ENCODE measurements at places on chromosomes 5 and 9.
A peak's percentile ranks its signal among the peaks of the same experiment; 100 is the strongest.

- no peak for DNase-seq
These were observed 14.2 kb downstream of the HSPA9 start for GRCh38 chr5:138560971-138561370.

DNA sequence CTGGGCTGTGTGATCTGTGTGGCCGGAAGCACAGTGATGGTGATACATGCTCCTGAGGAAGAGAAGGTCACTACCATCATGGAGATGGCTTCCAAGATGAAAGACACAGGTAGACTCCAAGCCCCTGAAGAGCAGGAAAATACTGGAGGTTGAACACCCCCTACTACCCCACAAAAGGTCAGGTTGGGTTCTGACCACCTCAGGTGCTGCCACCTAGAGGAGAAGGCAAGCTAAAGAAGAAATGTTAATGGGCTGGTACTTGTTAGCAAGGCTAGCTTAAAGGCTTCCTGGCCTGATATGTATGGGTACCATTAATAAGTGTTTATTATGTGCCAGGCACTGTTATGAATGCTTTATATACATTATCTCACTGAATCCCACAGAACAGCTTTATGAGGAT is 11.7 kb downstream of the NIPAL4 start:
- DNase-seq: no peak

- DNase-seq: peak; percentile 48
These were observed 115.4 kb upstream of the SLC44A1 start for GRCh38 chr9:105128908-105129600.

GRCh38 chr9:4339357-4339756 is 39.5 kb upstream of the GLIS3 start:
- DNase-seq: peak; percentile 73

DNA sequence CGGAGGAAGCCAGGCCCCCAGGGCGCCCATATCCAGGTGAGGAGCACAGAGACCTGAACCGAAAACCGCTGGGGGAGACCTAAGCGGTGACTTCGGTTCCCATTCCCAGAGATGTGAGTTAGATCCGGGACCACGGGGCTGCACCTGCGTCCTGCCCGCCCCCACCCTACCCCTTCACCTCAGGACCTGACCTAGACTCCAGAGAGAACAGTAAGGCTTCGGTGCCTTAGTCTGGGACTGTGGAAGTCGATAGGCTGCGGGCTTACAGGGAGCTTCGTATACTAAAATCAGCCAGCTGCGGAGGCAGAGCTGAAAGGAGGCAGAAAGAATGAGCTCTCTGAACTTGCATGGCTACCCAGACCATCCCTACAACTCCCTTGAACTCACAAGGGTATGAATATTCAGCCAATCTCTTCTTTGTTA is 518 bp upstream of the FAM13B start:
- DNase-seq: peak; percentile 80

DNA sequence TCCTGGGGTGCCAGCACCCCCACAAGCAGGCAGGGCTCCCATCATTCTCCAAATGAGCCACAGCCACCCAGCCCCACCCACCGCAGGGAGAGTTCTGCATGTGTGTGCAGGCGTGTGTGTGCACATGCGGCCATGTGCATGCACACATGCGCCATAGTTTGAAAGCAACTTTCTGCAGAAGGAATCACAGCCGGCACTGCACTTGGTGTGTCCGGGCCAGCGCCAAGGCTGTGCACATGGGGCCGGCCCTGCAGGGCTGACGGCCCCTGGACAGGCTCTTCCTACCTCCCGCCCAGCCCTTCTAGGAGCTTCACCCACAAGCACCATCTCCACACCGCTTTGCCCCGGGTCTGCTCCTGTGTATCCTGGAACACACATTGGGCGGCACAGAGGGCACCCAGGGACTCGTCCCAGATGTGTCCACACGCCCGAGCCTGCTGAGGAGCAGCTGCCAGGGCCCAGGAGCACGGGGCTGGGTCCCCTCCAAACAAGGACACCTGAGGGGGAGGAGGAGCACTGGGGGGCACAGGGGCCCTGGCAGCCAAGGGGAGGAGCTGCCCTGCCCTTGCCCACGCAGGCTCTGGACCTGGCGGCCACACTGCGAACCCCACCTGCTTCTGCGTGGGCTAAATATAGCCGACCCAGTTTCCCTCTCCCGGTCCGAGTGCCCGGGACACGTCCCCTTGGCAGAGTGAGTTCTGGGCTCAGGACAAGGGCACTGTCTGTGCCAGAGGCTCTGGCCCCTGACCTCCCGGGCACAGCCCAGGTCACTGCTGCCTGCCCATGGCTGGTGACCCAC is 19.1 kb downstream of the TPPP start:
- DNase-seq: no peak

- no peak for DNase-seq
These were observed 213.7 kb downstream of the DRD1 start for GRCh38 chr5:175230299-175230698.

GRCh38 chr9:96567203-96567700 is 52.4 kb downstream of the CDC14B start:
- DNase-seq: peak; percentile 75

DNA sequence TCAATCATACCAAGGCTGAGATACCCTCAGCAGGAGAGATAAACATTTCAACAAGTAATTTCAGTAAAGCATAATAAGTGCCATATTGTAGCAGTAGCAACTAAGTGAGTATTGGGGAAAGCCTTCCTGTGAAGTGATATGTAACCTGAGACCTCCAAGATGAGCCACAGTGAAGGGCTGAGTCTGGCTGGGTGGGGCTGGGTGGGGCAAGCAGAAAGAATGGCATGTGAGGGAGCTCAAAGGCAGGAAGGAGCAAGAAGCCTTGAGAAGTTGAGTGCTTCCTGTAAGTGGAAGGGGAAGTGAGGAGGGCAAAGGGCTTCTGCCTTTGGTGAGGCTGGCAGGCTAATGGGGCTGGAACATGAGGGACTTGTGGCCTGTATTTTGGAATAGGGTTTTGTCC is 19.7 kb upstream of the ASTN2 start:
- peak; percentile 15 for DNase-seq

- DNase-seq: no peak
These were observed 54.9 kb upstream of the OSMR start for GRCh38 chr5:38790891-38791290.

GRCh38 chr5:134517553-134517952 is 7.9 kb upstream of the JADE2 start:
- DNase-seq: no peak

DNA sequence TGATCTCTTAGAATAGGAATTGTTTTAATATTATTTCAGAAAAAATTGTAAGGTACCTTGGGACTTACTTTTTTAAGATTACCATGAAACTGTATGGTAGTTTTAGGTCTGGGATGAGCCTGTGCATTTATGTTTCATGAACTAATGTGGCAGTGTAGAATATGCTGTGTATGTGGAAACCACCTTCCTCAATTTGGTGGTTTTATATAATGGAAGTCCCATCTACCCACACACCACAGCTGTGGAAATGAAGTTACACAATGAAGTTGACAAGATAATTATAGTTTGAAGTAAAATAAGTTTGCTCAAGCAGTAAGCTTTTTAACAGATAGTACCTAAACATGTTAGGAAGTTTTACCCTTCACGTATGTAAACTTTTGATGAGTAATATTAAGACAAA is 24.4 kb downstream of the WDR36 start:
- DNase-seq: no peak

DNA sequence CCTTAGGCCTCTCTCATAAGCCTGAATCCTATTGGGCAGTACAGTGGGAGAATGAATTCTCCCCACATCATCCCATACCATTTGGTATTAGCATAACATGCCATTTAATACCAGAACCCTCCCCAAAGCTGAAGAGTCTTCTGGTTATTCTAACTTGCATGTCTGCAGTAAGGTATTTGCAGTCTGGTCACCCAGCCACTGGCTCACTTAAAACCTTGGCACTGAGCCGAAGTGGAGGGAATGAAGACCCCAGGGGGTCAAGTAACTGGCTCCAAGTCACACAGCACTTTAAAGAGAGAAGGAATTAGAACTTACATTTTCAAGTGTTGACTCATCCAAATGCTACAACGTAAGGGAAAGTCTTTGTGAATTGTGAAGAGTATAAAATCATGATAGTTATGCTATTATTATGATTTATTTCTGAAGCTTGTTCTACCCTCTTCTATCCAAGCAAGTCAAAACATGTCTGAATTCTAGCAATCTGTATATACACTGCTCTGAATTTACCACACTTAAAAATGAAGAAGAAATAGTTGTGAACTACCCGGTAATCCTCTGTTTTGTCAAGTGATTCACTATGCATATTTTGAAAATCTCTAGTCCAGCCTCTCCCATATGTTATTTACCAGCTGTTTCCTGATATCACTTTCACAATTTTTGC is 28.5 kb downstream of the GLRA1 start:
- DNase-seq: peak; percentile 46

DNA sequence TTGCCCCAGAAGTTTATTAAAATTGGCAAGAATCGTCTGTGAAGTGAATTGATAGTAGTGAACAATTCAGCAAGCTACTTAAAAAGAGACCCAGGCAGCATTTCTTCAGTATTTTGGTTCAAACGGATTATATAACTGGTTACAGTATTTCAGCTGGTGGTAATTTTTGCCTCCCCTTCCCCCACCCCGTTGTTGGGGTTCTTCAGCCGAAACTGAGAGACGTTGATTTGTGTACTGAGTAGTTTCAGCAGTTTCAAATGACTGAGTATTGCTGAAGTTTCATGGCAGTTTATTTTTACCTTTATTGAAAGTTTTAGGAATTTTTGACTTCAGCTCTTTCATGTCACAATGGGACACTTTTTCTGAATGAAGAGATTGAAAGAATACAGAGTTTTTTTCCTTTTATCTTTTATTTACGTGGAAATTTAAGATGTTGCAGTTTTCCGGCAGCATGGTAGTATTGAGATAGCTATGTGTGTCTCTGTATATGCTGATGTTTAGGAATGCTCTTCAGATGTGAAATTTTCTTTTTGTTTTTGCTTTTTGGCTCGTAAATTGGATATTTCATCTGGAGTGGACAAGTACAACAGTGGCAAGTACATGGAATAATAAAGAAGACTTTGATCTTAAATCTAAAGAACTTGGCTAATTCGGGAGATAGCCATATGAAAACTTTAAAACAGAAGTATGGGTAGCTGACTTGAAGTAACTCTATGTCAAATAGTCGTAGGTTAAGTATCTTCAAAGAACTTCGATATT is 1.9 kb downstream of the GPBP1 start:
- no peak for DNase-seq

DNA sequence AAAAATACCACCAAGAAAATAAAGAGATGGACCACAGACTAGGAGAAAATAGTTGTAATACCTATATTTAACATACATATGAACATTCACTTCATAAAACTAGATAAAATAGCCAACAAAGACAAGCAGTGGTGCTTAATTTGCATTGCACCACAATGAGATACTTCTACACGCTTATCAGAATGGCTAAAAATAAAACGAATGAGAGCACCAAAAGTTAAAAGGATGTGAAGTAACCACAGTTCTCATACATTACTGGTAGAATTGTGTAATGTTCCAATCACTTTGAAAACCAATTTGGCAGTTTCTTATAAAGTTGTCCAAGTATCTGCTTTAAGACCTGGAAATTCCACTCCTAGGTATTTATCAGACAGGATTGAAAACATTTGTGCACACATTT is 198.9 kb upstream of the SGCD start:
- DNase-seq: no peak

- DNase-seq: no peak
These were observed 60.3 kb upstream of the SHB start for GRCh38 chr9:38129366-38129765.

- DNase-seq: peak; percentile 38
These were observed 40.6 kb downstream of the ZNF883 start for GRCh38 chr9:112971415-112971814.

- no peak for DNase-seq
These were observed 23.9 kb upstream of the PPP3R2 start for GRCh38 chr9:101618698-101619097.

DNA sequence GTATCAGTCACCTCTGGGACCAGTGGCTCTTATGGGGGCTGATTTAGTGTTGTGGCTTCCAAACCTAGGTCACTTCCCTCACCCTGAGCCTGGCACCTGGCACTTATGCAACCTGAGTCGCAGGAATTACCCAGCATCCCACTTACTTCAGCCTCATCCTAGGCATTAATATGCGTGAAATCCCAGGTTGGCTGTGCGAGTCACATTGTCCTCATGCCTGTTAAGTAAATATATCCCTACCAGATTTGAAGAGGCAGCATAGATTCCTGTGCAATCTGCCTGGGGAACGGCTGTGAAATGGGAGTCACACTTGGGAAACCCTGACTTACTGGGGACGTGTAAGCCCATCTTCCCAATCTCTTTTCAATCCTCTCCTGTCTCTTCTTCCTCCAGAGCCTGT is 42.7 kb upstream of the AKNA start:
- DNase-seq: no peak

DNA sequence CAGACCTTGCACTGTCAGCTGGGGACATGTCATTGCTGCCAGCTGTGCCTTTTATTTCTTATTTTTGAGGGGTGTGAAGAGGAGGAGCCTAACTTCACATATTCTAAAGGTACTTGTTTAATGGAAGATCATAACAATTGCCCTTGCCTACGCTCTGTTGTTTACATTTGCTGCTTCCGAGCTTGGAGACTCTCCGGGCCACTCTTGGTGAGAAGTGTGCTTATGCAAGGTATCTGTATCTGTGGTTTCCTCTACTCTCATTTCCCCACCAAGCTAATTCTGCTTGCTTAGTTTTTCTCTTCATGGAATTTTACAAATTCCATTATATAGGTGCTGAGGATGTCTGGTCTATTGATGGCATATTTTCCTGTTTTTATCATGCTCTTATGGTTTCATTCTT is 105.3 kb downstream of the RASGRF2 start:
- no peak for DNase-seq

DNA sequence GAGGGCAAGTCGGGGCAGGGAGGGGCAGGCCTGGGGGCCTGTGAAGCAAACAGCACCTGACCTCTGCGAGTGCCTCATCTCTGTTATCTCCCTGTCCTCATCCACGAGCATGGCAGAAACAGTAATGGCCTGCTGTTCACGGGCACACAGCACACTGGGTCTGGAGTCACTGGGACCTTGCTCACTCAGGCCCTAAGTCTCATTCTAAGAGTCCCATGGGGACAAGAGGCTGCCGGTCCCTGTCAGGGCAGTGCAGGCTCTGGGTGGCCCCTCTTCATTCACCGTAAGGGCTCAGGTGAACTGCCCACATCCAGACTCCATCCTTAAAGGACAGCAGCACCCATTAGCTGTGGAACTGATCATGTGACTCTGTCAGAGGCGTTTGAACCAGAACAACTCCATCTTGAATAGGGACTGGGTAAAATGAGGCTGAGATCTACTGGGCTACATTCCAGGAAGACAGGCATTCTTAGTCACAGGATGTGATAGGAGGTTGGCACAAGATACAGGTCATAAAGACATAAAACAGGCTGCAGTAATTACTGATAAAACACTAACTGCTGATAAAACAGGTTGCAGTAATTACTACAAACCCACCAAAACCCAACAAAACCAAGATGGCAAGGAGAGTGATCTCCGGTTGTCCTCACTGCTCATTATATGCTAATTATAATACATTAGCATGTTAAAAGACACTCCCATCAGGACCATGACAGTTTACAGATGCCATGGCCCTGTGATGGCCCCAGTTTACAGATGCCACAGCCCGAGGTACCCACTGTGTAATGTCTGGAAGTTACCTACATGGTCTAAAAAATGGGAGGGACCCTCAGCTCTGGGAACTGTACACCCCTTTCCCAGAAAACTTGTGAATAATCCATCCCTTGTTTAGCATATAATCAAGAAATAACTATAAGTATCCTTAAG is 28.7 kb downstream of the BICD2 start:
- DNase-seq: no peak

GRCh38 chr5:56233230-56233629 is at the start of gene ANKRD55:
Gene ANKRD55, minus strand, starts transcription at chr5:56233330. Its CDS starts 417 bp downstream, at chr5:56232913.
- no peak for DNase-seq

Measured in ELF-1 (cell line).